Suppressor macrophage treated with lipopolysaccharide for 1 hour (primary cell): ENCODE measurements at places on chromosomes 7 and 10.

GRCh38 chr7:43870316-43870715 is 999 bp upstream of the MRPS24 start:
- no peak for DNase-seq

- peak; percentile 81 for DNase-seq
Measured at GRCh38 chr10:71383972-71384687, 12.6 kb upstream of the CDH23 start.

DNA sequence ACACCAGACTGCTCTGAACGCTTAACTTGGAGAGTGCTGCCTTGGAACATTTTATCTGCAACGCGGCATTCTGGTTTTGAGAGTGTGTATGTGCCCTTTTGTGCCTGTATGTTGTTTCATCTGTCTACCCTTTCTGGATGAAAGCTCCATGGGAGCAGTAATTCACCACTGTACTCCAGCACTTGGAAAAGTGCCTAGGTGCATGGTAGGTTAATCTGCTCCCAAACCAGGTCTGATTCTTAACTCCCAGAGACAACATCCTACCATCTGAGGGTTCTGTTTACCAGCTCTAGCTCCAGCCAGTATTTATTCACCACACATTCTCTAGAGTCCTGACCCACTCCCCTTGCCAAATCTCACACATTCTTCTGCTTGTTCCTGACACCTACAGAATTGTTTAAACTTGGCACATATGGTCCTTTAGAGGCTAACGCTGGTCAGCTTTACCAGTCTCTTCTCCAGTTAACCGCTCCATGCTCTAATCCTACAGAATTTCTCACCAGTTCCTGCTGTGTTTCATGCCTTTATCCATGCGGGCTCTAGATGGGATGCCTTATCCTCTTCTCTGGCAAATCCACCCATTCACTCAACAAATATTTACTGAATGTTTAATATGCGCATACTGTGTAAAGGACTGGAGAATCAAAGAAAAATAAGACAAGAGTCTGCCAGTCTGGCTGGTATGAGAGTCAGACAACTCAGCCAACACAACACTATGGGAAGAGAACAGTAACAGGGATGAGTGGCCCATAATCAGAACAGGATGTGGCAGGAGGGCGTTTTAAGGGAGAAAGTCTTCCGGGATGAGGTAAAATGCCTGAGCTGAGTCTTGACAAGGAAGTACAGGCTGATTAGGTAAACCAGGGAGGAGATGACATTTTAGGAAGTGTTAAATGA is 46.3 kb downstream of the MTPN start:
- peak; percentile 54 for DNase-seq

- DNase-seq: no peak
Measured at GRCh38 chr7:106065575-106066500, 46.3 kb downstream of the SYPL1 start.

GRCh38 chr10:121598263-121599249 is at the start of gene FGFR2:
TSS of gene FGFR2 (minus strand) at chr10:121598444. CDS start at chr10:121593817, 4,627 bp downstream.
- DNase-seq: no peak

DNA sequence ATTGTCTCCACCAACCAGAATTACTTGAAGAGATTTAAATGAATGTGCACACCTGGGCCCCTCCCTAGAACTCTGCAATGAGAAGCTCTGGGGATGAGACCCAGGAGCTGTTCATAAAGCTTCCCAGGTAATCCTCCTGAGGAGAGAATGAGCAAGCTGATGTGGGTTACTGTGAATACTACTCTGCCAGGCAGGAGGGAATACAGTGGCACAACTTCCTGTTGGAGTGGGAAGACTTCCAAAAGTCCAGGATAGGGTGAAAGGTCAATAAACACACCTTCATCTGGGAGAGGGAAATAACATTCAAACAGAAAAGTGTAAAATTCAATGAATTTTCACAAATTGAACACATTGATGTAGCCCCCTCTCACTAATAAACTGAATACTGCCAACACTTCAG is 351.4 kb downstream of the ABCA13 start:
- DNase-seq: no peak

DNA sequence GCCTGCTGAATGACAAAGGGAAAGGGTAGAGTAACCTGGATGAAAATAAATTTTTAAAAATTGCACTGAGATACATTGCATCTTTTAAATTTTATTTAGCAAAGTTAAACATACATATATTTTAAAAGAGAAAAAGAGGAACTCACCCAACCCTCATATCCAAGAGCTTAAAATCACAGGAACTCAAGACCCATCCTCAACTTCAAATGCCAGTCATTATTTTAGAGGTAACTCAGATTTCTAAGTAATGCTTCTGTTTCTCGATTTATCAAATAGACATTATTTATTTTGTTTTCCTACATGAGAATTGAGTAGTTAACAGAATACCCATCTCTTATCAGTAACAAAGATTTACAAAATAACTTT is 32.4 kb upstream of the KMT2E start:
- peak; percentile 47 for DNase-seq

- no peak for DNase-seq
Measured at GRCh38 chr7:458511-459245, 61.0 kb downstream of the PDGFA start.

- DNase-seq: no peak
Measured at GRCh38 chr10:48241332-48241731, 33.2 kb downstream of the FRMPD2 start.

DNA sequence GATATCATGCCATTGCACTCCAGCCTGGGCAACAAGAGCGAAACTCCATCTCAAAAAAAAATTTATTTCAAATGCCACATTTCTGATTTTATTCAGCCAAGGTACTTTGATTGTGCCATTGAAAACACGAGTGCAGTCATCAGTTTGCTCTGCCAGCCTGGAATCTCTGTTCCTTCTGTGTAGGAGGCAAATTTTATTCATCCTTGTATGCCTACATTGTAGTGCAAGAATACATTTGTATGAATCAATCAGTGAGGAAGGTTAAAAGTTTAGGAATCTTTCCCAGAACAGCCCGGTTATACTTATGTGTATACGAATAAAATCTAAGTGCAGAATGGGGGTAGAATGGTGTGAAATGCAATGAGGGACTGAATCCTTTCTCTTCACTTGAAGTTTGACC is 886 bp upstream of the TET1 start:
- no peak for DNase-seq

- DNase-seq: no peak
Measured at GRCh38 chr7:14858866-14859265, 43.7 kb downstream of the DGKB start.

DNA sequence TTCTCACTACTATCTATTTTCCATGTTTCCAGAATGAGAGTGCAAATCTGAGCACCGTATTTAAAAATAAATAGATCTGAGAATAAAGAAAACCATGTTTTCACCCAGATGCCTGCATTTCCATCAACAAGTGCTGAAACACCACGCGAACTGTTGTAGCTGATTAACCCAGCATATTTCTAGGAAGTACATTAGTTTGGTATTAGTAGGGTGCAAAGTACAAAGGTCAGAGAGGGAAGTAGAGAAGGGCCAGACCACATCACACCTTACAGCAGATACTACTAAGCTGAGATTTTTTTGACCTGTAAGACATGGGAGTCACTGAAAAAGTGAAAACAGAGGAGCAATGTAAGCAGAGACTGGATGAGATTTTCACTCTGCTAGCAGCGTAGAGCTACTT is 181.3 kb downstream of the IMMP2L start:
- no peak for DNase-seq

- DNase-seq: no peak
Measured at GRCh38 chr7:125830743-125831142, 901.1 kb upstream of the POT1 start.

DNA sequence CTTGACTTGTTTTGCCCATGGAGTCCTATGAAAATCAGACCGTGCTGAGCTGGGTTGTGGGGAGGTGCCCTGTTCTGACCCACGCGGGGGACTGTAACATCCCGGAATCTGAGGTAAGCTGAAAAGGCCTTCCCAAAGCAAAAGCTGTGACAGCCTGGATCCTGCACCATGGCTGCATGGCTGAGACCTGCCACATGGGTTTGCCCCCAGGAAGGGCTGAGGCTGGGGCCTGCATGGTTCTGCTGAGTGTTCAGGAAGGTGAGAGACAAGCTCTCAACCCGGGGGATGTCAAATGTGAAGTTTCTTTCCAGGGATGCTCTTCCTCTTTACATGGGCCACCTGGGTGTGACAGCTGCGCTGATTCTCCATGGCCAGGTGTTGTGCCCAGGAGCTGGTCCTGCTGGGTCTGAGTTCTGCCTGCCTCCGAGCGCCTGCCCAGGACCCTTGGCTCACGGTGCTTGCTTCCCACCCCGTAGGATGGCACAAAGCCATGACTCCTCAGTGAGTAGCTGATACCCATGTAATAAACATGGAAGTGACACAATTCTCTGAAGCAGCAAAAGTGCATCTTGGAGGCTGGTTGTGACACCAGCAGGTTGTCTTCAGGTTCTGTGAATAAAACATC is 58.3 kb downstream of the VIPR2 start:
- DNase-seq: no peak

DNA sequence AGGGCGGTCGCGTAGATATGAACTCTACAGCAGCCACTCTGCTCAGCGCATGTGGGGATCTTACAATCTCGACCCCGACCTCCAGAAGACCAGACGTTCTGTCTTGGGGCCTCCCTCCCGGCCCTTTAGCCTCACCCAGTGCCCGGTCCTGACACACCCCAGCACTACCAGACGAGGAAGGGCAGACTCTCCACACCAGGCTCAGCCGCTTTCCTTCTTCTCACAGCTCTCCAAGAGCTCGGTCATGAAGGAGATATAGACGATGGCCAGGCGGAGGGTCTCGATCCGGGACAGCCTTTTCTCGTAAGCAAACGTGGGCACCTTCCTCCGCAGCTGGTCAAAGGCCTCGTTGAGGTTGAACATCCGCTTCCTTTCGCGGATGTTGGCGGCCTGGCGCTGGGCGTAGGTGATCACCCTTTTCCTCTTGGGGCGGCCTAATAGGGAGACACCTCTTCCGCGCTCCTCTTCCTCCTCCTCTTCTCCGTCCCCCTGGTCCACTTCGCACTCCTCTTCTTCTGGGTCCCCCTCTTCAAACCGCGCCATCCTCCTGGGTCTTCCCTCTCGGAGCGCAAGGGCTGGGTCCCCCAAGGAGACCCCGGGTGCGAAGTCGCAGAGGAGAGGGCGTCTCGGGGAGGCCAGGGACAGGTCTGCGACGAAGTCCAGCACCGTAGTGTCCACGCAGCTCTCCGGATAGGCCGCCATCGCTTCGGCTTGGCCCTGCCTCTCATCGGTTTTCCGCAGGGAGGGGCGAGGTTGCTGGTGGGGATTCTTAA is at the start of gene FERD3L:
TSS of gene FERD3L (minus strand) at position 761 of the 773 bp plus-strand sequence. CDS start at position 702, 59 bp downstream.
- DNase-seq: no peak

- no peak for DNase-seq
Measured at GRCh38 chr7:27172315-27172774, 1.8 kb downstream of the HOXA10 start.

- DNase-seq: peak; percentile 88
Measured at GRCh38 chr7:139775829-139776266, 1.9 kb downstream of the HIPK2 start.

- no peak for DNase-seq
Measured at GRCh38 chr10:1290071-1290471, 233.9 kb downstream of the WDR37 start.

- DNase-seq: no peak
Measured at GRCh38 chr10:114308531-114309363, 69.7 kb downstream of the VWA2 start.

GRCh38 chr7:40297741-40298311 is 163.0 kb downstream of the SUGCT start:
- no peak for DNase-seq

- DNase-seq: no peak
Measured at GRCh38 chr10:25614652-25615051, 319.4 kb upstream of the MYO3A start.

DNA sequence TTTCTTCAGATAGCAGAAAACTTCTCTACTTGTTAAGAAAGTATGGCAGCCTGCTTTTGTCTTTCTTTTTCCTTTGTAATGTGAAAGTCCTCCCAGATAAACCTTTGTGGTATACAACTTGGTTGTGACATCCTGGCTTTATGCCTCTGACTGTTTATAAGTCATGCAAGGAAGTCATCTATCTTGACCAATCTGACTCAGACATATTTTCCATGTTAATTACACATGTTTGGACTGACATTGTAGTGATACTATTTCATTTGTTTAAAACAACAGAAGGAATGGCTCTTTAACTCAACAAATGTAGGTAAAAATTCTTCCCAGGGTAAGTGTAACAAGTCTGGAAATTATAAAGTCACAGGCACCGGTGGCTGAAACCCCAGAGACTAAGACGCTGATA is 341.6 kb upstream of the MEOX2 start:
- DNase-seq: peak; percentile 24

GRCh38 chr10:24477915-24478314 is 245.8 kb downstream of the ARHGAP21 start:
- DNase-seq: no peak
